ENCODE measurements at places on chromosomes 16 and 17.

DNA sequence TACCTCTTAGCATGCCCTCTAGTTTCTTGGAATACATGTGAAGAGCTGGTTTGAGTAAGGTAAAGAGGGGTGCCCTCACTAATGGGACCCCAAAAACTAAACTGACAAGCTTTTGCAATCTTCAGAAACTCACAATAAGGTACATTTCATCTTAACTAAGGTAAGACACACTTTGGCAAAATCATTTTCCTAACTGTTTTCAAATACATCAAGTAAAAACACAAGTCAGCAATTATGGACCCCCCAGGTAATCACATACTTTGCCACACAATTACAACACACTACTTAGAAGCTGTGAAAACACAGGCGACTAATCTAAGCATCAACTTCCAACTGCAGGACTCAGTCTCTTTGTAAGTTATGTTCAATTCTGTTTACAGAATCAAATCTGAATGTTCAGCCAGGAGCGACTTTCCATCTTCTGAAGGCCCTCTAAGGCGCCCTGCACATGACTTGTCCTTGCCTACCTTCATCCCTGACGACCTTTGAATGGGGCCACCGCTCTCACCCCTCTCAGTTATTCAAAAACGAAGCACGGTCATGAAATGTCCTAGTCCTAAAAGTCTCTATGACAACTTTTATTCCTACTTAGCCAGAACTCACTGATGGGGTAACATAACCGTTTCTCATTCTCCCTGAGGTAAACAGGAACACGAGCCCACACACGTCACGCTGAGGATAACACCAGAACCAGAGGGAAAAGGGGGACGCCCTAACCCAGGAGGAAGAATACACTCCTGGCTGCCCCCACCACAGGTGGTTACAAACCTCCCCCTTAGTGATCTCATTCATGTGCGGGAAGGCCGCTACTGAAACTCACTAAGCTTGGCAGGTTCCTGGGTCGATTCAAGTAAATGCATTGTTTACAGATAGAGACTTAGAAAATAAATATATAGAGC, 5.5 kb downstream of the CREBBP start:
- no peak for DNase-seq

DNA sequence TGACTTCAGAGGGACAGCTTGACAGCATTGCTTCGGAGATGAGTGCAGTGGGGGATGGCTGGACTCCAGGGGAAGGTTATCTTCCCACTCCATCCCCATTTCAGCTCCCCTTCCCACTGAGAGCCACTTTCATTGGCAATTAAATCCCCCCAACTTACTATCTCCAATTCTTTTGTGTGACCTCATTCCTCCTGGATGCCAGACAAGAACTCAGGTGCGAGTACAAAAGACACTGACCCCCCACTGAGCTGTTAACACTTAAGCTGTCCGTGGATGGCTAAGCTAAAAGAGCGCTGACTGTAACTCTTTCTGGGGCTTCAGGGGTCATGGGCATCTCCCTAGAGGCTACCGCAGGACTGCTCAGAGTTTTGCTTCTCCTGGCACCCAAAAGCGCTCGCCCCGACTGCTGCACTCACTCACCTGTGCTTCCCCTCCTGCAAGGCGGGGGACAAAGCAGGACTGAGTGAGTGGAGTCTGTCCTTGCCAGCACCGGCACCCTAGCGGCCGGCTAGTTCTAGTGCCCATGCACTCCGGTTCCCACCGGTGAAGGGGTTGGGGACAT, 44.8 kb upstream of the FBXO47 start:
- no peak for DNase-seq

- peak; percentile 25 for DNase-seq
These were observed 115.1 kb downstream of the HIC1 start for GRCh38 chr17:2170023-2170422.

DNA sequence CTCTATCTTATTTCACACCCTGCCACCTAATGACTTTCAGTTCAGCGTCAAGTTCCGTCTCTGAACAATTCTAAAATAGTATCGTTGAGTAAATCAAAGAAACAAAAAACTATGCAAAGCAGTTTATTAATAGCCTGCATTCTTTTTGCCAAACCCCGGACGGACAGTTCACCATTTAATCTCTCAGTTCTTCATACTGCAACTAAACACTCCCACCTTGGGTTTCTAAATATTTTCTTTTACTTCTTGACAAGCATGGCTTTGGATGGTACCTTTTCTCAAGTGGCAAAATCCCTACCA, 1.2 kb downstream of the MYH11 start:
- DNase-seq, result no peak

- no peak for DNase-seq
These were observed 98.6 kb downstream of the KPNA2 start for GRCh38 chr17:68134046-68134637.

- no peak for DNase-seq
These were observed 17.5 kb downstream of the CACNG4 start for GRCh38 chr17:66981983-66982508.

GRCh38 chr17:522919-523318, 170.3 kb upstream of the RPH3AL start:
- no peak for DNase-seq

DNA sequence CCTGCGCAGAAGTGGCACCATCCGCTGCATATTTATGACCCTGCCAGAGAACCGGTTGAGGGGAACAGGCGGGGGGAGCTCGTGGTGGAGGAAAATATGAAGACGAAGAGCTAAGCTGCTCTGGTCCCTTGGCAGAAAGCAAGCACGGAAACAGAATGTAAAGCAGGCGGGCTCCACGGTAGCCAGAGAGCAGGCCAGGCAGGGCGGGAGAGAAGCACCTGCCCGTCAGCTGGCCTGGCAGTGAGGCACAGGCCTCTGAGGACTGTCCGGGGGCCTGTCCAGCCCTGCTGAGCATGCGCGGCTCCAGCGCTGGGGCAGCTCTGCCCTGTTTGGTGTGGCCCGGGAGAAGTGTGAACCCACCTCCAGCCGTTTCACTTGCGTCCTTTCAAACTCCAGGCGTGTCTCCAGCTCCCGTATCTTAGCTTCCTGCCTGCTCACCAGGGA, 46.7 kb downstream of the PIPOX start:
- DNase-seq, result no peak

- no peak for DNase-seq
These were observed 7.1 kb upstream of the AKTIP start for GRCh38 chr16:53509906-53510703.

- no peak for DNase-seq
These were observed 116.9 kb downstream of the PHKB start for GRCh38 chr16:47578033-47578432.

DNA sequence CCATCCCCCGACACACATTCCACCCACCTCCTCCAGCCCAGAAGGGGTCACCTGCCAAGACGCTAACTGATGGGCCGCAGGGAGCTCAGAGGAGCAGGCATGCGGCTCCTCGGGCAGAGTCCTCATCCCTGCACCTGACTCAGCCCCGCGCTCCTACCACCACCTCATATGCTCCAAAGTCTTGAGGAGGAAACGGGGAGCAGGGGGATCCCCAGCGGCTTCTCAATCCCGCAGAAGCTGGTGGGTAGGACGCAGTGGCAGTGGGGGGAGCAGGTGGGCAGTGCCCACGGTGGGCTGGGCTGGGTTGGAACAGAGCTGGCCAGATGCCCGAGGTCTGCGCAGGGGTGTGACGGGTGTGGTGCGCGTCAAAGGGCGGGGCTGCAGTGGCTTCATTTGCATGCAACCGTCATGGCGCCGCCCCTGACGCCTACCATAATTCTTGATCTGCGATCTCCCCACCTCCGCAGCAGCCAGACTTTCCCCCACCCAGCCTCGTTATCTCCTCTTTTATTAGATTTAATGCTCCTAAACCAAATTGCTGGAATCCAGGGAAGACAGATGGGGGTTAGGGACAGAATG, 39.0 kb upstream of the EMP2 start:
- DNase-seq, result no peak

DNA sequence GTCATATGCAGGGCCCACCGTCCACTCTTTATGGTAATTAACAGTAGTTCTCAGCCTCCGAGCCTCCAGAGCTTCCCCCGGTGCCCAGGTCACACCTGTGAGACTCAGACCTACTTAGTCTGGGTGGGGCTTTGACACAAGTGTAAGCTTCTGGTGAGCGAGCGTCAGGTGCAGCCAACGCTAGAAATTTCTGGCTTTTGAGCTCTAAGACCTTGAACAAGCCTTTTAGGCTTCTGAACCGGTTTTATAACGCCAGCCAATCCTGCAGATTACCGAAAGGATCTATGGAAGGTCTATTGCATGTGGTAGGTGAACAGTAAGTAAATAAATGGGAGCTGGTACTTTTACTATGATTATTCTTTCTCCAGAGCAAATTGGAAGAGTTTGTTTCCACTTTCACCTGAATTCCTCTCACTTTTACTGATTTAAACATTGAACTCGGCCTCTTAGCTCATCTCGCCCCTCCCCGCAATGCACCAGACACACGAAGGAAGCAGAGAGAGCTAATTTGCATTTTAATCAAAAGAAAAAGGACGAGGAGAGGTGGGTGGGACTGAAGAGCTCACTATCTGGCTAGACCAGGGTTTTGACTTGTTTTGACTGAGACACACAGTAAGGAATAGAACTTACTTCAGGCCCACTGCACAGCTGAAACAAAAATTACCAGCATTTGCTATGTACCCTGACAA, 47.1 kb downstream of the ABAT start:
- DNase-seq, result no peak

GRCh38 chr17:28728364-28729200, at the start of gene NEK8:
NEK8 (plus strand) TSS chr17:28728788; CDS start chr17:28728814, 26 bp downstream.
- DNase-seq, result peak; percentile 70

GRCh38 chr17:5701381-5701780, 117.1 kb upstream of the NLRP1 start:
- no peak for DNase-seq

DNA sequence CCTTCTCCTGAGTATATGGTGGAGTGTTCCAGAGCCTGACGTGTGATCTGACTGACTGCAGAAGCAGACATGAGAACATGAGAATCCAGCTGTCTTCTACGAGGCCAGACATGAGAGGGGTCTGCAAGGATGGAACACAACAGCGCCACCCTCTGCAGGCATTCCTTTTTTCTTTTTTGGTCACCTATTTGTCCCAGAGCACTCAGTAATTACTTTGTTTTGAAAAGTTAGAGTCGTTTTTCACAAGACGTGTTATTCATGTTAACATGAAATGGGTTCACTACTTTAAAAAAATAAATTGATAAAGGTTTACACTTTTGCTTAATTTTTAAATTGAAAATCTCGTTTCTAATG, 43.8 kb upstream of the ATP2A3 start:
- DNase-seq, result no peak

DNA sequence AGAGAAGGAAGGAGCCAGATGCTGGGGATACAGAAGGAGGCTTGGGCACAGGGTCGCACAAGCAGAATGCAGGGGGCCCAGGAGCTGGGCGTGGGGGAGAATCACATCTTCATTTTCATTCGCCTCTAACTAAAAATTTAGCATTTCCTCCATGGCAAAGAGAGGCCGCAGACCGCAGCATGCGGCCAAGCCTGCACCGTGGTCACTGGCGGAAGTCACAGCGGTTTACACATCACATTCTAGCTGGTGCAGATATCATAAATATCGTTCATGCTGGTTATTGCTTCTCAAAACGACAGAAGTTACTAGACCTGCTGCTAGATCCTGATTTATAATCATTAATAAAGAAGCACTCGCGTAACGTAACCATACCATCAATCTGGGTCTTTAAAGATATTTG, 162.0 kb downstream of the NTN1 start:
- no peak for DNase-seq

DNA sequence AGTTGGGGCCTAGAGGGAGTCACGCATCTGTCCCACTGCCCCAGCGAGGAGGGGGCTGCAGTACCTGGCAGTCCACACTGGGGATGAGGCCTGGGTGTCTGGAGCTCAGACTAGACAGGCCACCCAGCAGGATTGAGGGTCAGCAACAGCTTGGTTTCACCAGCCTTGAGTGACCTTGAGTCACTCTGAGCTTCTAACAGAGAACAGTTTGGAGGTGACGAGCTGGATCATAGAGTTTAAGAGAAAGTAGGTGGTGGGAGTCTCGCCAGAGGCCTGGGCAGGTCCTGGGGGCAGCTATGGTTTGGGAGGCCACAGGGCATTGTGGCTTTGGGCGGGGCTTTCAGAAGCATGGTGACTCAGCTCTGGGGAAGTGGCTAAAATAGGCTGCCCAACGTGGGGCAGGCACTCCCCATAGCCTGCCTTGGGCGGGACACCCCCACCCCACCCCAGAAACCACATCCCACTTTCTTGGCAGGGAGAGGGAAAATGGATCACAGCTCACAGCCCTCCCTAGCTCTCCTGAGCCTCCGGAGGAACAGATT, 20.5 kb downstream of the CDC42EP4 start:
- peak; percentile 55 for DNase-seq

DNA sequence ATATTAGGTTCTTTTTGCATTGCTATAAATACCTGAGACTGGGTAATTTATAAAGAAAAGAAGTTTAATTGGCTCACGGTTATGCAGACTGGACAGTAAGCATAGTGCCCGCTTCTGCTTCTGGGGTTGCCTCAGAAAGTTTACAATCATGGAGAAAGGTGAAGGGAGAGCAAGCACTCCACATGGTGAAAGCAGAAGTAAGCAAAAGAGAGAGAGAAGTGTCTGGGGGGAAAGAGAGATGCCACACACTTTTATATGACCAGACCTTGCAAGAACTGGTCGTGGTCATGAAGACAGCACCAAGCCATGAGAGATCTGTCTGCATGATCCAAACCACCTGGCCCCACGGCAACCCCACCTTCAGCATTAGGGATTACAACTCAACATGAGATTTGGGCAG, 45.4 kb downstream of the KCNJ16 start:
- no peak for DNase-seq

DNA sequence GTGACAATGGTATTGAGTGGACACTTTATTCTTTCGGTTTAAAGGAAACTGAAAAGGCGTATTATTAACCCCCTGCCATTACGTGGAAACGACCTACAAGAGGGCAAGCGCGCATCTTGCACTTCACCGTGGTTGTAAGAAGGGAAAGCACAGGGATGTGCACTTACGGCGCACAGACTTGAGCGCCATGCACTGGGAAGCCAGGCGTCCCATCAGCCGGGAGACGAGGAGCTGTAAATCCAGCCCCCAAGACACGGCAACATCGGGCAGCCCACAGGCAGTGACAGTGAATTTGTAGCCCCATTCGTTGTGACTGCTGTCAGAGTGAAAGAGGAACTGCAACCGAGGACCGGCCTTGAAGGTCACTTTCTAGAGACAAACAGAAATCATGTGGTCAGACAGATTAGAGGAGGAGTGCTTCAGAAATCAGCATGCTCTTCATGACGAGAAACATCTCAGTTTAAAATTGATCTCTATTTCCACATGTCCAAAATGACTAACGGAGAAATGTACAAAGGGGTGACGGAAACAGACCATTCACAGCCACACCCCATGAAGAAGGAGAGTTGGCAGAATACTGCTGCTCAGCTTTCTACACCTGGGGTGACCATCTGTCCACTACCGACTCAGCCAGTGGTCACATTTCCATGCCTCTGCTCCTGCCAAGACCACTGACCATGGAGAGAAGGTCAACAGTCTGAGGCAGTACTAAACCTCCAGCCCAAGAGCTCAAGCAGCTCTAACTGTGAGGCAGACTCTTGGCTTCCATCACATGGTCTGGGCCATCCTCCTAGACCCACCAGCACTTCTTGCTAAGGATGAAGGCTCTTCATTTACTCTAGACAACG, 68.6 kb downstream of the ZZEF1 start:
- DNase-seq, result peak; percentile 68
